Activated naive CD4-positive, alpha-beta T cell (primary cell): ENCODE measurements at places on chromosomes 4 and X.

DNA sequence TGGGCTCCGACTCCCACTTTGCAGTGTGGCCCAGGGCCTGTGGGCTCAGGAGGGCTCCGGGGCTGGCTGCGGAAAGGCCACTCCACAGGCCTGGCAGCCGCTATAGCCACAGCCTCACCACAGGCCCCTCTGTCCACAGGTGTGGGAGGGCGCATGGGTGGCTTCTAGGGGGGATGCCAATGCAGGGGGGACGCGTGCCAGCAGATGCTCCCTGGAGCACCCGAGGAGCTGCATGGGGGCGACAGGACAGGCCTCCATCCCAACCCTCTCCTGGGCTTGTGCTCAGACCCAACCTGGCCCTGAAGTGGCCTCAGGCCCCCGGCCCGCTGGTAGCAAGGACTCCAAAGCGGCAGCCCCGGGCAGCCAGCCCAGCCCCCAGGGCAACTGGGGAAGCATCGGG, 8.0 kb downstream of the BGN start:
- DNase-seq = no peak

- DNase-seq = peak; percentile 1
Measured at GRCh38 chrX:51420610-51421009, 75.8 kb downstream of the NUDT11 start.

- DNase-seq = no peak
Measured at GRCh38 chr4:37717576-37717975, 31.4 kb upstream of the RELL1 start.

GRCh38 chr4:53590187-53590586, 1.1 kb downstream of the LNX1 start:
- no peak for DNase-seq

DNA sequence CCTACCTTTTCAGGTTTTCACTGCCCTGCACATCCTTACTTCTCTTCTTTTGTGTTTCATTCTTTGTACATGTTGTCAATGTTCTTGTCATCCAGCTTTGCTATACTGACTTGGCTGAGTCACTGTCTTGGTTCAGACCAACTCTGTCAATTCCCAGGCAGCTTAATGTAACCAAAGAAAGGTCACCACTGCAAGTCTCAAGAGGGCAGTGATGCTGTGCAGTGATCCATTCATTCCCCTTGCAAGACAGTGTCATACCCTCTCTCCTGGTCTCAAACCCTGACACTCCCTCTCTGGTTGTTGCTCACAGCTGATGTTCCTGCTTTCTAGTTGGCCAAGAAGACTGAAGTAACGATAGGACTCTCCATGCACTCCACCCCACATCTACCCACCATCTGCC, 17.5 kb downstream of the RAB39B start:
- no peak for DNase-seq

DNA sequence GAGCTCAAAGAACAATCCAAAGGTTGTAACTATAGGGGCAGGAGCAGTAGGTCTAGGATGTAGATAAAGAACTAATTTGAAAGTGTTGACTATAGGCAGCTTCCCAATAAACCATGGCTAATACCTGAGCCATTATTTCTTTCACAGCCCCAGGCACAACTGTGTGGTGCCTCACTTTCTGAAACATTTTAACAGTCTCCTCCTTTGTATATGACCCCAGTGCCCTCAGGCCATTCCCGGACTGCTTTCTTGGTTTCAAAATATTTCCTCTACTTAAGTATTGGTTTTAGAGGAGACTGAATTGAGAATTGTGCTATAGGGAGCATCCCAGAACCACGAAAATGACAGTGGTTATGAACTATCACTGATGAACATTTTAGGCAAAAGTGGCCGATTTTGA, 728.7 kb downstream of the IL1RAPL1 start:
- no peak for DNase-seq

DNA sequence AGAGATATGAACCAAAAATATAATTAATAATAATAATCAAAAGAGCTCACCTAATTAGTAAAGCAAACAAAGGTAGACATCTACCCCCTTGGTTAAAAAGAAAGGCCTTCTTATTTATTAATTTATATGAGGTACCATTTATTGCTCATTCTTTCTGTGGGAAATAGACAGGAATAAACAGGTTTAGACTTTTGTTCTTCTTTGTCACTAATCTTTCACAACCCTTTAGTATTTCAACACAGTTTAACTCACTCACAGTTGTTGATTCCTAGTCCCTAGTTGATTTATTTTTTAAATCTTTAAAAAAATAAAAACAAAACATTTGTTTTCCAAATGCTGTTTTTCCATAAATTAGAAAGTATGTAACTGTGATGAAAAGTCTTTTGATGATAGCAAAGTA, 5.6 kb downstream of the PPARGC1A start:
- no peak for DNase-seq

DNA sequence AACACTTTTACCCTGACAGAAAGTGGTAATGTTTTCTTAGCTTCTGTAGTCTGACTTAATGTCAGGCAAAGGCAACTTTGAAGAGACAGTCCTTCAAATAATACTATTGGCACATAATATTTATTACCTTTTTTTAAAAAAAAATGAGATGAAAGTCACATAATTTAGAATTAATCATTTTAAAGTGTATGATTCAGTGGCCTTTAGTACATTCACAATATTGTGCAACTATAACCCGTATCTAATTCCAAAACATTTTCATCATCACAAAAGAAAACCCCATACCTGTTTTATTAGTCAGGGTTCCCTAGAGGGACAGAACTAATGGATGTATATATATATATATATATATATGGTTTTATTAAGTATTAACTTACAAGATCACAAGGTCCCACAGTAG, 94.8 kb upstream of the TEX13A start:
- DNase-seq = no peak
